ENCODE measurements at places on chromosomes 2 and 18.

DNA sequence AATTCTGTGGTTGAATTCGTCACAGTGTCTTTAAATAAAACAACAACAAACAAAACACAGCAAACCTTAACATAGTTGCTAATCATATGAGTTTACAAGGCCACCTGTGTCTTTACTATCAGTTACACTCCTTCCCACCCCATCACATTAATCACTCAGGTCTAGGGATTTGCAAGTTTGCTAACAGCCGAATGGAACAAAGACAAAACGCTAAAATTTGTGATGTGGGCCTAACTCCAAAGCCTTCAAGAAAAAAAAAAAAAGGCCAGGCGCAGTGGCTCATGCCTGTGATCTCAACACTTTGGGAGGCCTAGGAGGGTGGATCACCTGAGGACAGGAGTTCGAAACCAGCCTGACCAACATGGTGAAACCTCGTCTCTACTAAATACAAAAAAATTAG lies 566 bp upstream of the POLI start:
- DNase-seq = no peak

- no peak for DNase-seq
Measured at GRCh38 chr2:106282462-106283170, 88.5 kb upstream of the UXS1 start.

DNA sequence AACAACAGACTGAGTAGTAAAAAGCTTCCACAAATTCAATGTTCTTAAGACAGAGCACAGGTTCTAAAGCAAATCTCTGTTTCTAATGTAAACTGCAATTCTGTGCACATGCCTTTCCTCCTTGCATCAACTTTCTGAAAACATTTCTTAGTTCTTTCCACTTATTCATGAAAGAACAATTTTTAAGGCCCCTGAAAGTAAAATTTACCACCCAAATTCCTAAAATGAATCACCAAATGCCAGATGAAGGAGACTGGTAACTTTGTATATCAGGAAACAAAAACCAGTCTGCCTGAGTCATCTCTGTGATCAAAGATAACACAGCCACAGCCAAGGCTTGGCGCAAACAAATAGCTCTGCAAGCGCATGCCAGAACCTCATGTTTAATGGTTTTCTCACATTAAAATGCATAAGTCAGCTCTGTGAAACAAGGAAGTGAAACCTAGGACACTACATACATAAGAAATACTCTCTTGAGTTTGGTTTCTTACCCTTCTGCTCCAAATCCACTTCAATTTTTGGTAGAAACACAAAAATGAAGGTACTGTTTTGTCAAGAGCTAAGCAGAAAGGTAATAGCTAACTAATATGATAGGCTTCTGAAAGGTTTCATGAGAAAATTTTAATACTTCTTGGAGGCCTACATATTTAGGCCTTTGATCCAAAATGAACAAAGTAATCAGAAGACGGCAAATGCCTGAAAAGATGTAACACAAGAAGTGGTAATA lies 169.4 kb downstream of the THADA start:
- DNase-seq = peak; percentile 54

GRCh38 chr2:70796262-70796661 lies 5.8 kb upstream of the FIGLA start:
- DNase-seq = no peak

- DNase-seq = no peak
Measured at GRCh38 chr18:75660932-75661331, 233.4 kb upstream of the SMIM21 start.

DNA sequence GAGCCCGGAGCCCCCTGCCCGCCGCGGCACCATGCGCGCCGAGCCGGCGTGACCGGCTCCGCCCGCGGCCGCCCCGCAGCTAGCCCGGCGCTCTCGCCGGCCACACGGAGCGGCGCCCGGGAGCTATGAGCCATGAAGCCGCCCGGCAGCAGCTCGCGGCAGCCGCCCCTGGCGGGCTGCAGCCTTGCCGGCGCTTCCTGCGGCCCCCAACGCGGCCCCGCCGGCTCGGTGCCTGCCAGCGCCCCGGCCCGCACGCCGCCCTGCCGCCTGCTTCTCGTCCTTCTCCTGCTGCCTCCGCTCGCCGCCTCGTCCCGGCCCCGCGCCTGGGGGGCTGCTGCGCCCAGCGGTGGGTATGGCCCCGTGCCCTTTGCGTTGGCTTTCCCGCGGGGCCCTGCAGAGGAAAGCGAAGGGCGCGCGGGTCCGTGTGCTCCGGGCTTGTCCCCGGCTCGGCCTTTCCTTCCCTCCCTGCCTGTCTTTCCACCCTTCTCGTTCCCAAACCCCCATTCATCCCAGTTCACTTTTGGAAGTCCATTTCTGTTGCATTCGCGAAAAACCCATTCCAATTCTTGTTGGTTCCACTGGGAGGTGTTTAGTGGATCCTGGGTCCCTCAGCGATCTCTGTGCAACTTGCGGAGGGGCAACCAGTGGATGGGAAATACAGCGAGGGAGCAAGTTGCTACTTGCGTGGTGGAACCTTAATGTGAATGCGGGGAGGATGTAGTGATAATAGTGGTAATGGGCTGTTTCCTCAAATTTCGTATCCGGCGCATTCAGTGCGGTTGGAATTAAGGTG lies 599 bp downstream of the ADAM23 start:
- DNase-seq = no peak

GRCh38 chr2:20549691-20550348 lies 101.1 kb downstream of the HS1BP3 start:
- no peak for DNase-seq

GRCh38 chr18:3540805-3541548 lies 91.0 kb downstream of the TGIF1 start:
- no peak for DNase-seq

Measured in activated CD8-positive, alpha-beta memory T cell treated with anti-CD3 and anti-CD28 coated beads, Interleukin-2, amount 50 U/mL, for 4 hours (primary cell).